ENCODE measurements at places on chromosomes 3 and 15.

DNA sequence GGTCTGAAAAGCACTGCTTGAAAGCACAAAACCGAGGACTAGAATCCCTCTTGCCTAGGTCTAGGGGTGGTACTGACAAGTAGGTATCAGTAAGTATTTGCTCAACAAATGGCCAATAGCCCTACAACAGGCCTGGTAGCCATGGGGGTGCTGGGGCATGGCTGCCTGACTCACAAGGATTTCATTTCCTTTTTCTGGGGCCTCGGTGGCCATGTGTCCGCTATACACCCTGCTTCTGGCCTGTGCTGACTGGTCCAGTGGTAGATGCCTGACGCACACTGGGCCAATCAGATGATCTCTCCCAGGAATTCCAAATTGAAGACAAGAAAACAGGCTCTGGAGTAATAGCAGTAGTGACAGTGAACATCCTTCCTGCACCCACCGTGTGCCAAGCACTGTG lies 29.4 kb downstream of the MELTF start:
- DNase-seq: no peak

- no peak for DNase-seq
Observed at GRCh38 chr3:1190569-1190968, 97.7 kb downstream of the CNTN6 start.

GRCh38 chr15:79617071-79617470 lies 184.9 kb downstream of the MINAR1 start:
- no peak for DNase-seq

- no peak for DNase-seq
Observed at GRCh38 chr3:120017692-120018091, 76.6 kb downstream of the GSK3B start.

- no peak for DNase-seq
Observed at GRCh38 chr3:66372681-66373350, 128.0 kb downstream of the LRIG1 start.

DNA sequence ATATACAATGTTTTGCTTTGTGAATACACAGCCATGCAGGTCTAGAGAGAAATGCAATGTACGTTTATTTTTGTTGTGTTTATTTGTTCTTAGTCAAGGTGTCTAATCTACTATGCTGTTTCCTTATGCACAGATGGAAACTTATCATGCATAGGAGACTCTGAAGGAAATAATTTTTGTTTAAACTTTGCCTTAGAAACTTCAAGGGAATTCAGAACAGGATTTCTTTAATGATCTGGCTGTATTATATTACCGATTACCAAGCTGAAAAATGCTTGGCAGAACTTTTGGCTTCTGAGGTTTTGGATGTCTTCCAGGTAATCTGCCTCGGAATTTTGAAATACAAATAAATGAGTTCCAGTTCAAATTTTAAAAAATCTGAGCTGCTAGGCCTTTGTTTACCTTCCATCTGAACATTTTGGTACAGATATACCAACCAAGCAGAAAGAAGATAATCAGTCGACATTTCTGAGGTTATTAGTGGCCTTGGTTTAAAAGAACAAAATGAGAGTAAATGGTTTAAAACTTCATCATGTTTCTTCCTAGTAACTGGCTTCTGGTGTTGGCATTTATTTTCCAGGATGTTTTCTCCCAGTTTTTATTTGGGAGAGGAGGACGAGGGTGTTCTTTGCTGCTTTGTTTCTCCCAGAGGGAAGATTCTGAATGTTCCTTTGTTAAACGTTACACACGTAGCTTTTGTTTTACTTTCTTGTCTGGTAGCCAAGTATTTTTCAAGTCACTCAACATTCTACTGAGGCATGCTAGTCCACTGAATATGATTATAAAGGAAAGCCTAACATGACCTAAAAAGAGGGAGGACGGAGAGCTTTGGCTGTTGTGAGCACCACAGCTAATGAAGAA lies 421.8 kb upstream of the TBL1XR1 start:
- DNase-seq: no peak

- DNase-seq: no peak
Observed at GRCh38 chr3:182041668-182042291, 330.1 kb downstream of the SOX2 start.

DNA sequence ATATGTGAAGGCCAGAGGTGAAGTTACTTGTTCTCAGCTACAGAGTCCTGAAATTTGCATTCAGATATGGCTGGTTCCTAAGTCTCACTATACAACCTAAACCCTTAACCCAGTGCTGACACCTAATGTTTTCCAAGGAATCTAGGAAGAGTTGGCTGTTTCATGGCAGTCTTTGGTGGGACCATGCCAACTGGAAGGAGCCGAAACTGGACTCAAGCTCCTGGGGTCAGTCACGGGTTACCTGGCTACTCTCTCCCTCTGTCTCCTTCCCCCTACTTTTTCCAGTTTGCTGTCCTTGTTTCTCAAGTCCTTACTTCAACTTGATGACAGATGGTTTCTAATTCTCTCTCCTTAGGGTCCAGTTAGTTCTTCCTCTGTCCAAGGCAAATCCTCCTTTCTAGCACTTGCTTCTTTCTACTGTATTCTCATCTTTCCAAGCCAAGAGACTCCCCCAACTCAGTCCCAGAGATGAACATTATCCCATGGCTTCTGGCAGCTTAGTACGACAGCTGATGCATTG lies 88.6 kb upstream of the COL6A5 start:
- no peak for DNase-seq

DNA sequence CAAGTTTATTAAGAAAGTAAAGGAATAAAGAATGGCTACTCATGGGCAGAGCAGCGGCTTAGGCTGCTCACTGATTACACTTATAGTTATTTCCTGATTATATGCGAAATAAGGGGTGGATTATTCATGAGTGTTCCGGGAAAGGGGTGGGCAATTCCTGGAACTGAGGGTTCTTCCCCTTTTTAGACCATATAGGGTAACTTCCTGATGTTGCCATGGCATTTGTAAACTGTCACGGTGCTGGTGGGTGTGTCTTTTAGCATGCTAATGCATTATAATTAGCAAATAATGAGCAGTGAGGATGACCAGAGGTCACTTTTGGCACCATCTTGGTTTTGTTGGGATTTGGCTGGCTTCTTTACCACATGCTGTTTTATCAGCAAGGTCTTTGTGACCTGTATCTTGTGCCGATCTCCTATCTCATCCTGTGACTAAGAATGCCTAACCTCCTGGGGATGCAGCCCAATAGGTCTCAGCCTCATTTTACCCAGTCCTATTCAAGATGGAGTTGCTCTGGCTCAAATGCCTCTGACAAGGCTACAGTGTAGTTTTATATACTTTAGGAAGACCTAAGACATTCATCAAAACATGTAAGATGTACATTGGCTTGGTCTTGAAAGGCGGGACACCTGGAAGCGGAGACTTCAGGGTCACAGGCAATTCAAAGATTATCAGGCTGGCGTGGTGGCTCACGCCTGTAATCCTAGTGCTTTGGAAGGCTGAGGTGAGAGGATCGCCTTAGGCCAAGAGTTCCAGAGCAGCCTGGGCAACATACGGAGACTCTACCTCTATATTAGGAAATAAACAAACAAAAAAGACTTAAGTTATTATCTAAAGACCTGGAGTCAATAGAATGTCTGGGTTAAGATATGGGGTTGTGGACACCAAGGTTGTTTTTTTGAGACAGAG lies 3.2 kb upstream of the BLOC1S6 start:
- no peak for DNase-seq

- no peak for DNase-seq
Observed at GRCh38 chr15:70099967-70100473, 2.3 kb upstream of the TLE3 start.

GRCh38 chr3:122563717-122564025 lies 429 bp downstream of the PARP9 start:
- DNase-seq: no peak

GRCh38 chr3:129446926-129447325 lies 6.9 kb downstream of the IFT122 start:
- DNase-seq: no peak

- no peak for DNase-seq
Observed at GRCh38 chr15:31400222-31400927, 73.7 kb downstream of the KLF13 start.

DNA sequence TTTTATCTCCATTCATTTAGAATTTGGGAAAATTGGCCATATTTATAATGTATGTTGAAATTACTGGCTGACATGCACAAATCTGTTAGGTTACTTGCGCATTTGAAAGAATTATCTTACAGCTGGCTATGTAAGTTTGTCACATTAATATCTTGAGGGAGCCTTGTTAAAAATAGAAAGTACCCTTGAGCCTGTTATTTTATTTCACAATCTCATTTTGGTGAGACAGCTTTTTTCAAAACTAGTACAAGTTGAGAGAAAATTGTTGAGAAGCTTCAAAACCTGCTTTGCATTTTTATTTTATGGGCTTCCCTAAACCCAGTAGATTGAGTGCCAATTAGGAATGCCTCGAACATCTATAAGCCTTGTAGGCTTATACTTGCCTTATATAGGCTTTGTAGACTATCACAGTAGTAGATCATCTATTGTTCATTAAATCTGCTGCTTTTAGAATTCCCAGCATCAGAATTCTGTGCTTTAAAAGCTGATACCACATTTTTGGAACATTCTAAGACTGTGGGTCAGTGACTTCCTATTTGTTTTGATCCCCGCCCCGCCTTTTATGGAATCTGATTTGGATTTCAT lies 6.3 kb downstream of the IDH3A start:
- no peak for DNase-seq

DNA sequence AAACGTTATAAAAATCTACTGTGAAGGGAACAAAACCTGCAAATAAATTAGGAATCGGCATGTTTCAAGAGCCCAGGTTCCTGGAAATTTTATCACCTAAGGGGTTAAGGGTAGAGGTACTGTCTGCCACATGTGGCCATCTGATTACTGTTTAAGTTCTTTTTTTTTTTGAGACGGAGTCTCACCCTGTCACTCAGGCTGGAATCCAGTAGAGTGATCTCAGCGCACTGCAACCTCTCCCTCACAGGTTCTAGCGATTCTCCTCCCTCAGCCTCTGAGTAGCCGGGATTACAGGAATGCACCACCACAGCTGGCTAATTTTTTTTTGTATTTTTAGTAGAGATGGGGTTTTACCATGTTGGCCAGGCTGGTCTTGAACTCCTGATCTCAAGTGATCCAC lies 35.8 kb downstream of the UQCC5 start:
- DNase-seq: no peak

GRCh38 chr15:77004189-77004588 lies 9.3 kb downstream of the PSTPIP1 start:
- no peak for DNase-seq

- DNase-seq: no peak
Observed at GRCh38 chr3:45604999-45605398, 10.4 kb downstream of the LIMD1 start.

DNA sequence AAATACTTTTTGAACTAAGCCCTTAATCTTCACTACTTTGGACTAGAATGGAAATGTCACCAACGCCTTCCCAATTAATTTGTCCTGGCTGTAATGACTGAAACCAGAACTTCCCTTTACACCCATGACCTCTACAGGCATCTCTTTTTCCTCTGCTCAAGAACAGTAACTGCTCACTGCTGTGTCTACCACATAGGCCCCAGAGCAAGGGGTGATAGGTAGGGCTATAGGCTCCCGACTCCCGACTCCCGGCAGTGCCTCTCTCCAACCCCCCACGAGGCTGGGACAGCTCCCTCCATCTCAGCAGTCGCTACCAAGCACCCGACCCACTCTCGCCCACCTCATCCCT lies 384 bp upstream of the LEKR1 start:
- no peak for DNase-seq

DNA sequence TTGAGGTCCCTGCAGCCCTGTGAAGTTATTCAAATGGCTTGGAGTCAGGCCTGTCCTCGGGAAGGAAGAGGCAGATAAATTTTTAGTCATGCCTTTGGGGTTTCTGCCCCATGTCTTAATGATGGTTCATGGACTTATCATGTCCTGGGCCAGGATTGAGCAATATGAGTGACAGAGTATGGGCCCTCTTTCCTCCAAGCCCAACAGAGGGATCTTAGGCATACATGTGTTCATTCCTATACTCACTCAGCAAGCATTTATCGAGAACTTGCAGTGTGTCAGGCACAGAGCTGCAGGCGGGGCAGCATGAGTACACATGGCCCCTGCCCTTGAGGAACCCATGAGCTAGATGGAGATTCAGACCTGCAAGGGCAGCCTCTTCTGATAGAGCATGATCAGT lies 6.2 kb downstream of the ESYT3 start:
- DNase-seq: no peak

GRCh38 chr3:16618721-16619120 lies 13.5 kb upstream of the DAZL start:
- no peak for DNase-seq

GRCh38 chr3:135885885-135886284 lies 79.6 kb upstream of the PPP2R3A start:
- DNase-seq: no peak

DNA sequence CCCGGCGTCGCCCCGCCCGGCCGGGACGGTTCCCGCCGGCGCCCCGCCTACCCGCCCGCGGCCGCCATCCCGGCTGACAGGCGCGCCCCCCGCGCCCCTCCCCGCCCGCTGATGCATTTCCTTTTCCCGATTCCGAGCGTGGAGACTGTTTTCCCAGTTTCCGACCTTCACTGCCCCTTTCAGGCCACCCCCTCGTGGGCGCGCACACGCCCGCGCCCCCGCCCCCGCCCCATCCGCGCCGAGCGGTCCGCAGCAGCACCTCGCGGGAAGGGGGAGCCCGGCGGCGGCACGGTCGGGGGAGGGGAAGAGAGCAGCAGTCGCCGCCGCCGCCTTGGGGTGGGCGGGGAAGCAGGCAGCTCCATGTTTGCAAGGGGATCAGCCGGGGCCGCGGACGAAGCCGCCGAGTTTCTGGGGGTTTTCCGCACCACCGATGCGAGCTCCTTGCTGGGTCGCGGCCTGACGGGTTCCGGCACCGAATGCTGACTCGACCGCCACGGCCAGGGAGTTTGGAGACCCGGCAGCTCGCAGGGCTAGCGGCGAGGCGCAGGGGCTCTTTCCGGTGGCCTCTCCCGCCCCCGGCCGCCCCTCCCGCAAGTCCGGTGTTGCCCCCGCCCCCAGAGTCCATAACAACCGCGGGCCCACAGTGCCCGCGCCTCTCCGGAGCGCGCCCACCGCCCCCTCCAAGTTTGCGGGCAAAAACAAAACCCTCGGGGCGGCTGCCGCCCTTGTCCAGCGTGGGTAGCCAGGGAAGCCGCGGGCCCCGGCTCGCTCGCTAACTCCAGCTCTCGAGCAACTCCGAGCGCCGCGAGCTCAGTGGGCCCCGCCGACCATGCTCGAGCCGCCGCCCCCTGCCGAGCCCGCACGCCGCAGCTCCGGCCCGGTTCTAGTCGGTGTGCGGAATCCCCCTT lies 3.2 kb upstream of the SIN3A start:
- peak; percentile 69 for DNase-seq

DNA sequence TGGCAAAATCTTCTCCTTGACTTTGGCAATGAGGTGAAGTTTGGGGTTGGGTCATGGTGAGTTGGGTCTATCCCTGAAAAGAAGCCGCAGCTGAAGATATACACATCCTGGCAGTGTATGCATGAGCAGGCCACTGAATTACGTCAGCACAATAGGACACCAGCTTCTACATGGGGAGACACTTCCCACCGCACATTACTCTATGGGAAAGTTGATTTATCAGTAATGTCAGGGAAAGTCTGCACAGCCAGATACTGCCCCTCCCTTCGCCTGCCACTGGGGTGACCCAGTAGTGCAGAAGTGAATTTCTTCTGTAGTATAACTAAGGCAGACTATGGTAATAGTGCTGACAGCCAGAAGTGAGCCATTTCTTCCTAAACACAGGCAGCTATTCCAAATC lies 245.0 kb downstream of the NTRK3 start:
- no peak for DNase-seq

- DNase-seq: no peak
Observed at GRCh38 chr3:119969759-119970158, 124.5 kb downstream of the GSK3B start.

GRCh38 chr15:41966414-41966812 lies 5.9 kb downstream of the EHD4 start:
- no peak for DNase-seq
